ENCODE measurements at places on chromosomes 3 and 15.

GRCh38 chr15:98771541-98771940, 123.2 kb downstream of the IGF1R start:
- DNase-seq = no peak
- H3K4me3 ChIP-seq = no peak overlapping the region
- H3K27me3 ChIP-seq = no peaks in the 10 kb centered on the region
- no peak overlapping the region for H3K27ac ChIP-seq
- H3K4me1 ChIP-seq = peaks cover 11% of the 10 kb centered on the region
- H3K36me3 ChIP-seq = no peaks in the 10 kb centered on the region

- no peaks in the 10 kb centered on the region for H3K27me3 ChIP-seq
- no peaks in the 10 kb centered on the region for H3K36me3 ChIP-seq
- no peak overlapping the region for H3K27ac ChIP-seq
- no peaks in the 10 kb centered on the region for H3K4me1 ChIP-seq
- H3K4me3 ChIP-seq = no peak overlapping the region
Observed at GRCh38 chr3:142081178-142081577, 68.2 kb downstream of the TFDP2 start.

DNA sequence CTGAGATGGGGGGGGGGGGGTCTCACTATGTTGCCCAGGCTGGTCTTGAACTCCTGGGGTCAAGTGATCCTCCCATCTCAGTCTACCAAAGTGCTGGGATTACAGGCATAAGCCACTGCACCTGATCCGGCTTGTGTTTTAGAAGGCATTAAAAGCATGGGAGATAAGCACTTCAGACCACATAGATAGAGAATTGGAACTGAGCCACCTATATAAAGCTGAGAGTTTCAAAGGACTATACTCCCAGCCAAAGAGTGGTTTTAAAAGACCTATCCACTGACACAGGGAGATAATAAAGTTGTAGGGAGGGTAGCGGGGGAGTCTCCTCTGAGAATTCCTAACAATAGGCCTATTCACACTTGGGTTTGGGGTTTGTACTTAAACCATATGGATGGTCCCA, 34.8 kb downstream of the DENND4A start:
- no peaks in the 10 kb centered on the region for H3K27me3 ChIP-seq
- H3K4me3 ChIP-seq = no peak overlapping the region
- DNase-seq = no peak
- H3K27ac ChIP-seq = no peak overlapping the region
- H3K4me1 ChIP-seq = peaks cover 13% of the 10 kb centered on the region
- no peaks in the 10 kb centered on the region for H3K36me3 ChIP-seq

- no peaks in the 10 kb centered on the region for H3K27me3 ChIP-seq
- no peak overlapping the region for H3K27ac ChIP-seq
- peaks cover 4% of the 10 kb centered on the region for H3K36me3 ChIP-seq
Observed at GRCh38 chr15:84702961-84703482, 12.9 kb downstream of the SEC11A start.

DNA sequence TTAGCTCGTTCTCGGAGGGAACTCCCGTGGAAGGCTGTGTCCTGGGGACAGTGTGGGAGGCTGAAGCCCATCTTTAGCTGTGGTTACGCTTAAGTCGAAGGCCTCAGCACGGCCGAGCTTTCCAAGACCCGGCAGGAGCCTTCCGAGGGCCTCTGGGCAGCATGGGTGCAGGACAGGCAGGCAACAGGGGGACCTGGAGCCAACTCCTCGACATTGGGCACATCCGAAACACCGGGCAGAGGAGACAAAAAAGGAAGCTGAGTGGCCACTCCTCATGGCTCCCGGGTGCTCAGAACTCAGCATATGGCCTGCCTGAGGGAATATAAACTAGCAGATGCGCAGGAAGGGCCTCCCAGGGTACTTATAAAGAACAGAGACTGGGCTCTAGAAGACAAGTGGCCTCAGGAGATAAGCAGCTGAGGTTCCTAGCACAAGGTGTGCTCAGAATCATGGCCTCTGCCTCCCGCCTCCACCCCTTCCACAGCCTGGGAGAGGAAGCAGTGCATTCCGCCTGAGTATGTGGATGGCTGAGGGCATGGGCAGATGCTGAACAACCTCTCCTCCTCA, 34.1 kb downstream of the ABTB1 start:
- H3K27me3 ChIP-seq = peaks cover 6% of the 10 kb centered on the region
- no peak for DNase-seq
- H3K4me1 ChIP-seq = no peaks in the 10 kb centered on the region

DNA sequence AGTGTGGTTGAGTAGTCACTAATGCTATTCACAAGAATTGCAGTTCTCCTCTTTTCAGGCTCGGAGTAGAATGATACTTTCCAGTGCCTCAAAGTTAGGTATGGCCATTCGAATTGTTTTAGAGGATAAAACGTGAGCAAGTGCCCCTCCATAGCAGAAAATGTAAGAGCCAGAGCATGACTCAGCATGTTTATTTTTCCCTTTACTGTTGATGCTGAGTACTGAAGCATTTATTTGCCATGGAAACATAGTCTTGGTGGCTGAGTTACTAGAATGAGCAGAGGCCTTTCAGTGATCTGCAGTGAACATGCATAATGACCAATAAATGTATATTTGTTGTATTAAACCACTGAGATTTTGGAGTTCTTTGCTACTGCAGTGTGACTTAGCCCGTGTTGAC, 540.6 kb downstream of the NLGN1 start:
- no peaks in the 10 kb centered on the region for H3K27me3 ChIP-seq
- H3K4me3 ChIP-seq = no peak overlapping the region
- no peaks in the 10 kb centered on the region for H3K36me3 ChIP-seq

DNA sequence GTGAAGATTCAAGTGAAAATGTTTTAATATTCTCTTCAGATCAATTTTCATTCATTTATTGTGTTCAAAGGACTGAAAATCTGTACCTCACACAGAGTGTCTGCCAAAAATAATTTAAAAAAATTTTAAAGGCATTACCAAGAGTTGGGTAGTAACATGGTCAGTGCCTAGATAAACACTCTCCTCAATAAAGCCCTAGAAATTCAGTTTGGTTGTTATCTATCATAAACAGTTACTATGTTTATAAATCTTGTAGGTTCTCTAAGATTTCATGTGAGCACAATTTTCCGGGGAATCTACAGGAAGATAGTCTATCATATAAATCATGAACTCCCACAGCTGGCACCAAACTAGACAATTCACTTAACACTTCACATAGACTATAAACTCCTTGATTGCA, 128.6 kb downstream of the GSK3B start:
- H3K36me3 ChIP-seq = no peaks in the 10 kb centered on the region
- no peaks in the 10 kb centered on the region for H3K4me1 ChIP-seq
- no peaks in the 10 kb centered on the region for H3K27me3 ChIP-seq
- H3K27ac ChIP-seq = no peak overlapping the region
- H3K4me3 ChIP-seq = no peak overlapping the region
- DNase-seq = no peak

GRCh38 chr15:89155656-89156055, 65.7 kb downstream of the RLBP1 start:
- H3K27ac ChIP-seq = no peak overlapping the region
- no peaks in the 10 kb centered on the region for H3K27me3 ChIP-seq
- peaks cover 45% of the 10 kb centered on the region for H3K36me3 ChIP-seq
- no peak overlapping the region for H3K4me3 ChIP-seq
- no peak for DNase-seq

GRCh38 chr3:7075901-7076300, 215.0 kb downstream of the GRM7 start:
- no peak for DNase-seq
- H3K36me3 ChIP-seq = no peaks in the 10 kb centered on the region
- no peak overlapping the region for H3K4me3 ChIP-seq
- H3K27ac ChIP-seq = no peak overlapping the region

GRCh38 chr15:85534031-85534430, 153.6 kb downstream of the AKAP13 start:
- peaks cover 7% of the 10 kb centered on the region for H3K36me3 ChIP-seq
- peaks cover 9% of the 10 kb centered on the region for H3K4me1 ChIP-seq

DNA sequence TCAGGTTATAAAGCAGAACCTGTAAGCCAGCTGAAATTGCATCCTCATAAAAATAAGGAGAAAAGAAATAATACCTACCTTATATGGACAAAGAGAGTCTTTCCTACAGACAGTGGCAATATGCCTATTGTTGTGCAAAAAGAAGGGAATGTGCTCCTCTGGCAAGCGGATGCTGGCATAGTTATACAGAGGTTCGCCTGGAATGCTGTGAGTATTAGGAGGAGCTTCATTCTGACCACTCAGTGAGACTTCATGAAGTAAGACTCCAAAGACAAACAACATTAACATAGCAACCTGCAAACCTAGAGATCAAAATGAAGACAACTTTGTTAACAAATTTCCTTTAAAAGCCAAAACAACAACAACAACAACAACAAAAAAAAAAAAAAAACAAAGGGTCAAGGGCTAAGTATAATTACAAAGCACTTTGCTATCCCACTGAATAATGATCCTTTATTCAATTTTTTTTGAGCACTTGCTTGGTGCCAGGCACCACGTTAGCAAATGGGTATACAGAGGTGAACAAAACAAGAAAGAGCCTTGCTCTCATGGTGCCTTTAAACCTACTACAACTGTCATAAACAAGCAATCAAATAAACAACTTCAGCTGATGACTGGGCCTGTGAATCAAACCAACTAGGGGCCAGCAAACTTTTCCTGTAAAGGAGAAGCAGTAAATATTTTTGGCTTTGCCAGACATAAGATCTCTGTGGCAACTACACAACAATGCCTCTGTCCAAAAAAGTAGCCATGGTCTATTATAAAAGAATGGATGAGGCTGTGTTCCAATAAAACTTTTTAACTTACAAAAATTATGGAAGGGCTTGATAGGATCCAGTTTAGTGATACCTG, 3.7 kb downstream of the EOGT start:
- no peak overlapping the region for H3K27ac ChIP-seq
- DNase-seq = no peak
- H3K27me3 ChIP-seq = no peaks in the 10 kb centered on the region
- H3K36me3 ChIP-seq = peaks cover 17% of the 10 kb centered on the region
- H3K4me3 ChIP-seq = no peak overlapping the region

GRCh38 chr3:159239059-159239458, 437.2 kb downstream of the MFSD1 start:
- DNase-seq = no peak
- no peak overlapping the region for H3K27ac ChIP-seq
- H3K4me1 ChIP-seq = no peaks in the 10 kb centered on the region
- no peaks in the 10 kb centered on the region for H3K27me3 ChIP-seq

DNA sequence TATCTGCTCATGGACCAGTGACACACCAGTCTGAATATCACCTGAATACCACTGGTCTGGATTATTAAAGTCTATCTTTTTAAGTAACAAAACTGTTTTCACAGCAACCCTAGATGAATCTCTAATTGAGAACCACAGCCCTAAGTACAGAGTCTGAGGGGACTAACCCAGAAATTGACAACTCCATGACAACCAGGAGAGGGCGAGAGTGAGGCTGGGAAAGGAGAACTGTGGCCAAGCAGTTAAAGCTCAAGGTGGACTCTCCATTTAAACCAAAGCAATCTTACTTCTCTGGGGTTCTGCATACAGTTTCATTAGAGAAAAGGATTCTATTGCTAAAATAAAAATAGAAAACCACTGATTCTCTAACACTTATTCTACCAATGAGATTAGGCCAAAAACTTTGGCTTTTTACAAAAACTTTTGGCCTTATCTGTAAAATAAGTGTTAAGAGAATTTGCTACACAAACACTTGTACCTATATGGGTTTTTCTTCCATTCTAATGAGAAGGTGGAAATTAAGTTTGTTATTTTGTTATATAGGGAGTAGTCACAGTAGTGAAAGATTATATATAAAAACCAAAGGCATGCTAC, 11.4 kb downstream of the NEK10 start:
- H3K27me3 ChIP-seq = no peaks in the 10 kb centered on the region
- H3K4me3 ChIP-seq = no peak overlapping the region
- H3K36me3 ChIP-seq = no peaks in the 10 kb centered on the region
- peaks cover 20% of the 10 kb centered on the region for H3K4me1 ChIP-seq
- no peak overlapping the region for H3K27ac ChIP-seq

GRCh38 chr3:72116226-72116625, 331.3 kb upstream of the PROK2 start:
- no peaks in the 10 kb centered on the region for H3K4me1 ChIP-seq
- H3K36me3 ChIP-seq = no peaks in the 10 kb centered on the region
- DNase-seq = no peak
- no peaks in the 10 kb centered on the region for H3K27me3 ChIP-seq
- no peak overlapping the region for H3K4me3 ChIP-seq
- H3K27ac ChIP-seq = no peak overlapping the region

GRCh38 chr3:65914740-65915367, 123.9 kb downstream of the MAGI1 start:
- no peak overlapping the region for H3K27ac ChIP-seq
- H3K27me3 ChIP-seq = no peaks in the 10 kb centered on the region
- H3K4me1 ChIP-seq = no peaks in the 10 kb centered on the region
- H3K4me3 ChIP-seq = no peak overlapping the region
- no peaks in the 10 kb centered on the region for H3K36me3 ChIP-seq

DNA sequence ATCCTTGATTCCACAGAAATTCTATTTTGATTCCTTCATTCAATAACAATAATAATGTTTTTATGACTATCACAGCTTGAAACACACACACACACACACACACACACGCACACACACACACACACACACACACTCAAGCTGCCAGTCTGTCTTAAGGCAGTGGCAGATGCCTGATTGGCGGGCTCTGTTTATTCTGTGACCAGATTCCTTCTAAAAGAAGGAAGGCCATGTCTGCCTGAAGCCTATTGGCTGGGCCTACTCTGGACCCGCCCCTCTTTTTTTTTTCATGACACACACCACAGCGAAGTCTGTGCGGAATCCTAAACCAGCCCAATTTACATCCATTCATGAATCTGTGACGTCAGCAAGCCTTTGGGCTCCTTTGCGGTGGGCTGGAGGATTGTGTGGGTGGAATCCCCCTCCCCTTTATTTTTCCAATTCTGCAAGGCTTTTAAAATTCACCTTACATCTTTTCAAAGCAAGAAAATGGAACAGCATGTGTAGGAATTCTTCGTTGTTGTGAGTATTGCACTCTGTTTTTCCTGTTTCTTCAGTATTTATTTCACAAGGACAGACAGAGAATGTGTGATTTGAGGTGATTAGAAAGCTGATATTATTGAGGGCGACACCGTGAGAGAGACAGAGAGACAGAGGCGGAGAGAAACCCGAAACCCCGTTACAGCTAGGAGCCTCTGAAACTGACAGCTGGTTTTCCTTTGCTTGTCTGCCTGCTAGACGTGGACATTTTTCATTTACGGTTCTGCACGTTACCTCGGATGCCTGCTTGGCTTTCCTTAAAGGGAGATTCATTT, at the start of gene MAP3K13:
MAP3K13 (plus strand) TSS at position 287 of the 812 bp plus-strand sequence. CDS start 65,446 bp downstream, outside the sequence.
- H3K27ac ChIP-seq = no peak within 1 kb of the TSS
- H3K36me3 ChIP-seq = no peaks in the 10 kb centered on the region
- H3K27me3 ChIP-seq = peaks cover 9% of the 10 kb centered on the region
- peak within 1 kb of the TSS; percentile 33 for H3K4me3 ChIP-seq
- DNase-seq = peak; percentile 20
- H3K4me1 ChIP-seq = peaks cover 10% of the 10 kb centered on the region

DNA sequence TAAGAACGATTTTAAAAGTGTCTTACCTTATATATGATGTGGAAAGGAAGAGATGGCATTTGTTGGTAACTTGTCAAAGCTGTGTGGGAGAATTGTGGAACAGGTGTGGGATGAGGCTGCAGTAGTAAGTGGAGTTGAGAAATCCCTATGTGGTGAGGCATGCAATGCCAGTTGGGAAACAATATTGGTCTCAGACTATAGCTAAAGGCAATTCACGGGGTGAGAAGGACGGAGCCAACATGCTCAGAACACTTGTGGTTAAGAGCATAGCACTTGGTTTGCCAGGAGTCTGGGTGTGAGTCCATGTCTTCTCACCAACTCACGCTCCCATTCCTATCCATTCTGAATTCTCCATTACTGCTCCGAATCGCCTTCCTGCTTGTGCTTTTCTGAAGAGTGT, 615.6 kb upstream of the ADAMTS9 start:
- H3K36me3 ChIP-seq = no peaks in the 10 kb centered on the region
- no peaks in the 10 kb centered on the region for H3K27me3 ChIP-seq
- DNase-seq = no peak
- no peak overlapping the region for H3K27ac ChIP-seq
- H3K4me3 ChIP-seq = no peak overlapping the region
- H3K4me1 ChIP-seq = no peaks in the 10 kb centered on the region

Data from T-cell (primary cell).